Hypothalamus (tissue), 51 donors: ENCODE measurements at places on chromosomes 13 and 19.

- no peak for DNase-seq
Measured at GRCh38 chr13:83716121-83716520, 166.2 kb downstream of the SLITRK1 start.

- DNase-seq: no peak
Measured at GRCh38 chr13:43136920-43137575, 113.7 kb downstream of the DNAJC15 start.

GRCh38 chr13:98930151-98930591 is 47.7 kb downstream of the DOCK9 start:
- DNase-seq: peak; percentile 28

DNA sequence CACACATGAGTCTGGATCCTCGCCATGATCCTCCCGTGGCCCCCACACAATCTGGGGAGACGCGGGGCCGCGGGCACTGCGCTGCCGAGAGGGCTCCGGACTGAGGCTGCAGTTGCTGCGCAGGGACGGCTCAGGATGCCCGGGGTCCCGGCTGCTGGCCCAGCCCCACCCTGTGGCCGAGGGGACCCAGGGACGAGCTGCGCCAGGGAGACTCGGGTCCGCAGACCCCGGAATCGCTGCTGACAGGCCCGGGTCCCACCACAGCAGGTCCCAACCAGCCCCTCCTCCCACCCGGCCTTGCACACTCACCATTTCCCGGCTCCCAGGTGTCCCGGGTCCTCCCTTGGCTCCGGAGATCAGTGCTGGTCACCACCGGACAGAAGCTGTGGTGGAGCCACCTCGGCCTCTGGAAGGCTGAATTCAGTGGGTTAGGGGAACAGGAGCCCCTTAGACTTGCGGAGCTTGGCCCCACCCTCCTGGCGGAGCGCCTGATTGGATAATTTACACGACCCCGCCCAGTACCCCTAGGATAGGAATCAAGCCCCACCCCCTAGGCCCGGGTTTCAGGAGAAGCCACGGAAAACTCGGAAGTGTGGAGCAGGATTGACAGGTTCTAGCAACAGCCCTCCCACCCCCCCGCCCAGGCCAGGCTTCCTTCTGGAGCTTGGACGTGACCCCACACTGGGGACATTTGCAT is 57.4 kb downstream of the ZNF44 start:
- DNase-seq: no peak

GRCh38 chr19:39873385-39873784 is 27.2 kb upstream of the FBL start:
- DNase-seq: no peak

DNA sequence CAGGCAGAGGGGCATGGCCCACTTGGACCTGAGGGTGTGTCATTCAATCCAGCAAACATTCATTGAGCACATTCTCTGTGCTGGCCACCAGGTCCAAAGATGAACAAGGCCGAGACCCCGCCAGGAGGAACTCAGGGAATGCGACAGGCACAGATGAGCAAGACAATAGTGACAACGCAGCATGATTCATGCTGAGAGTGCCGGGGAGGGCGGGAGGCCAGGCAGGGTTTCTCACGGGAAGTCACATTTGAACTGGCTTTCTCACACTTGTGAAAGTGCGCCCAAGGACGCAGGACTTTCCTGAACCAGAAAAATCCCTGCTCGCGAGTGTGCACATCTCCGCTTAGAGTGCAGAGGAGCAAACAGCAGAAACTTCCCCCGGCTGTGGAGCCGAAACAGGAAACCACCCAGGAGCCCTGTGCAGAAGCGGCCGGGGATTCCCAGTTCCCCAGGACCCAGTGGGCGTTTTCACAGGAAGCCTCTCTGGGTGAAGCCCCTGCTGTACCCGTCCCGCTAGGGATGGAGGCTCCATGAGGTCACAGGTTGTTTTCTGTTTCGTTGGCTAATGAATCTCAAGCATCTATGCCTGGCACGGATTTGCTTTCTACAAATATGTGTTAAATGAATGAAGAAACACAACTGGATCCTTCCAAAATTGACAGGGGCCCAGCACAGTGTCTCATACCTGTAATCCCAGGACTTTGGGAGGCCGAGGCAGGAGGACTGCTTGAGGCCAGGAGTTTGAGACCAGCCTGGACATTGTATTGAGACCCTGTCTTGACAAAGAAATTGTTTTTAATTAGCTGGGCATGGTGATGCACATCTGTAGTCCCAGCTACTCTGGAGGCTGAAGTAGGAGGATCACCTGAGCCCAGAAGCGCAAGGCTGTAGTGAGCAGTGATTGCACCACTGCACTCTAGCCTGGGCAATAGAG is 68.4 kb upstream of the TM9SF2 start:
- no peak for DNase-seq

DNA sequence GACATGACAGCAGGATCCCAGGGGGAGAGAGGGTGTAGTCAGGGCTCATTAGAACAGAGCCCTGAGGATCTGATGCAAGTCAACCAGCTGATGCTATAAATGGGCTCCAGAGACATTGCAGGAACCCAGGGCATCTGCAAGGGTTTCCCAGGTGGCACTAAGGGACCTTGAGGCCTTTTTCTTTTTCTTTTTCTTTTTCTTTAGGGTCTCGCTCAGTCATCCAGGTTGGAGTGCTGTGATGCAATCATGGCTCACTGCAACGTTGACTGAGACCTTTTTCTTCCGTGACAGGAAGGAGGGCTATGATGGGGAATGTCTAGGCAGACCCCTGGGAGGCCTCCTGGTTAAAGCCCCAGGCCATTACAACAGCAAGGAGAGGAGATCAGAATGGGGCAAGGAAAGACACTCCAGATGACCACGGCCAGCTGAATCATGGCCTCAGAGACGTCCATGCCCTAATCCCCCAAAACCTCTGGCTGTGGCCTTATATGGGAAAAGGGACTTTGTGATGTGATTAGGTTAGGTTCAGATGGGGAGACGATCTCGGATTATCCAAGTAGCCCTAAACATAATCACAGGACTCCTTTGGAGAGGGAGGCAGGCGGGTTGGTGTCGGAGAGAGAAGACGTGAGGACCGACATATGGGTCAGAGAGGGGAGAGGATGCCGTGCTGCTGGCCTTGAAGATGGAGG is 4.5 kb upstream of the FCGRT start:
- DNase-seq: no peak

GRCh38 chr19:29610574-29611271 is 4.6 kb downstream of the POP4 start:
- DNase-seq: peak; percentile 15

GRCh38 chr19:13010992-13011652 is 15.8 kb downstream of the NFIX start:
- DNase-seq: no peak

- no peak for DNase-seq
Measured at GRCh38 chr19:33613620-33614000, 8.1 kb upstream of the CHST8 start.

DNA sequence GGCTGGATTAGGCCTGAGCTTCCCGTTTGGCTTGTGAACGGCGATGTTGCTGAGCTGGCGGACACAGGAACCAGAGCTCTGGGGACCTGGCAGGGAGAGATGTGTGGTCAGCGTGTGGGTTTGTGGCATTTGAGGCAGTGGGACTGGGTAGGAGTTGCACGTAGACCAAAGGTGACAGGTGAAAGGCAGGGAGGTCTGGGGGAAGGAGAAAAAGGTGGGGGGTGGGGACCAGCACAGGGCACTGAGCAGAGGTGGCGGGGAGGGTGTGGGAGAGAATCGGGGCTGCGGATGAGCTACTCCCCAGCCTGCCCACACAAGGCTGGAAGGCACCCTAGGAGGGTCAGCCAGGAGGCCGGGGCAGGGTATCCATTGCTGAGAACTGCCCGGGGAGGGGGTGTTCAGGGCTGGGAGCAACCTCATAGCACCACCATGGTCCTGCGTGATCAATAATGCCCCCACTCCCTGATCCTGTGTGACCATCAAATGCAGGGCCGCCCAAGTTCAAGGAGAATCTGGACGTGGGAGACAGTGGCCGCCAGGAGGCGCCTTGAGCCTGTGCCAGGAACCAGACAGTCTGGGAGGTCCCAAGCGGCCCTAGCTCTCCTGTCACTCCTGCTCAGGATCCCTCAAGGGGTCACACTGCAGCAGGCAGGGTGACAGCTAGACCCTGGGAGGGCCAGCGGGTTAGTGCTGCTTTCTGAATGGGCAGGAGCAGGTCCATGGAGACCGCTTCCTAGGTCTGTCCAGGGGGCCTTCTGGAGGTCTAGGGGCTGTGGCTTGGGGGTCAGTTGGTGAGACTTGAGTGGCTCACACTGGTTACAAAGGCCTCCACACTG is 12.8 kb upstream of the SELENOW start:
- peak; percentile 10 for DNase-seq

DNA sequence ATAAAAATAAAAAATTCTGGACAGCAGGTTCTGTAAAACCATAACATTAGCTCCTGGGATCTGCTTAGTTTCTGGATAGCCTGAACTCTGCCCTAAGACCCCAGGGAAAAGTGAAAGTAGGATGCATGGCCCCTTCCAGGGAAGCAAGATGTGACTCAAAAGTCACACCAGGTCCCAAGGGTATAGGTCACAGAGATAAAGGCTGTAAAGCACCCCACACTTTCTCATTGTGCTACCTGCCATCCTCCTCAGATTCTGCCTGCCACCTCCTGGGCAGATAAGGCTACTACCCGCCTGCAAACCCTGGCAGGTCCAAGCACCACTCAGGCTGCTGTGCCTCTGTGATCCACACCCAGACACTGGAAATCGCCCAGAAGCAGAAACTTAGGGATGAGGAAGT is 20.6 kb downstream of the FFAR2 start:
- DNase-seq: no peak

DNA sequence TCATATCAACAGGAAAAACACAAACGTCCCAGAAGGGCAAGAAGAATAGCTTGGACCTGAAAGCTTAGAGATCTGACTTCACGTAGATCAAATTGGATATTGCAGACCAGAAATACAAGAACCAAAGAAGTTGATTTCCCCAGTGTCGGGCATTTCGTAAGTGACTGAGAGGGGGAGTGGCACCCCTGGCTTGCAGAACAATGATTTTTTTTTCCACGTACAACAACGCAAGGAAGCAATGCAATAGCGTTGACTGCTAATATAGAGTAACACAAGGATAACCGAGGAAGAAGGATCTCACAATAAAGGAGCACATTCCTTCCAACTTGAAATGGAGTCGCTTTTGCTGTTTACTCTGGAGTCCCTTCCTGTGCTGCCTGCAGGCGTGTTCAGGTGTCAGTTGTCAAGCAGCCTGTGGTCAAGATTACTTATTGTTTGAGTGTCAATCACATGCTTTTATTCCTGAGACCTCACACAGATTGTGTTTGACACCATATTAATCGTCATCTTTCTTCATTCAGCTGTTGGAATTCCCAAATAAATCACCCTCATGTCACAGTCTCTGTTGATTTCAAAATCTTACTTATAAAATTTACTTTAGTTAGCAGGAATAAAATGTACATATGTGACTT is 139.4 kb downstream of the FREM2 start:
- no peak for DNase-seq

DNA sequence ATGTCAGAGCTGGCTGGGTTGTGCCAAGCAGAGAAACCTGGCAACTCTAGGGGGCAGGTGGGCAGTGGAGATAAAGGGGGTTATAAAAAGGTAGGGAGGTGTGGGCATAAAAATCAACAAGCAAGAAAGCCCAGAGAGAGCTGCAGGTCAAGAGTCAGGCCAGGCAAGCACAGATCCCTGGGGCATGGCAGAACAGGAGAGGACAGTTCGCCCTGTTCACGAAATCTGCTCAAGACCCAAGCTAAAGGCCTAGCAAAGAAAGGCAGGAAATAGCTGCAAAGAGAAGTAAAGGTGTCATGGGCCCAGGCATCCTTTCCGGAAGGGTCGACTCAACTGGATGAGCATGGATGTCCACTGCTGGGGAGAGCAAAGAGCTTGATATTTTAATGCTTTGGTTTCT is 3.4 kb downstream of the MBNL2 start:
- DNase-seq: no peak

DNA sequence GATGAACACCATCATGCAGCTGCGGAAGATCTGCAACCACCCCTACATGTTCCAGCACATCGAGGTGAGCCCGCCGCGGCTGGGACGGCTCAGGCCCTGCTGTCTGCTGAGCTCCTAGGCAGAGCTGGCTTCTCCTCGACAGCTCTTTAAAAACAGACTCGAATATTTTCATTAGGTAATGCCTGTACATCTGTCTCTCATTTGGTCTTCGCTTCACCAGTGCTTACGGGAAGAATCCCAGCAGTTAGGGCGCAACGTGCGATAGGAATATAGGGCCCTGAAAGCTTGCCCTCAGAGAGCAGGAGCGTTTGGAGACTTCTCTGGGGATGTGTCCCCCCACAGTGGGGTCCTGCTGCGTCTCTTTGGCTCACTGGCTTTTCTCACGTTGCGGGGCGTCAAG is 63.8 kb upstream of the LDLR start:
- DNase-seq: no peak

DNA sequence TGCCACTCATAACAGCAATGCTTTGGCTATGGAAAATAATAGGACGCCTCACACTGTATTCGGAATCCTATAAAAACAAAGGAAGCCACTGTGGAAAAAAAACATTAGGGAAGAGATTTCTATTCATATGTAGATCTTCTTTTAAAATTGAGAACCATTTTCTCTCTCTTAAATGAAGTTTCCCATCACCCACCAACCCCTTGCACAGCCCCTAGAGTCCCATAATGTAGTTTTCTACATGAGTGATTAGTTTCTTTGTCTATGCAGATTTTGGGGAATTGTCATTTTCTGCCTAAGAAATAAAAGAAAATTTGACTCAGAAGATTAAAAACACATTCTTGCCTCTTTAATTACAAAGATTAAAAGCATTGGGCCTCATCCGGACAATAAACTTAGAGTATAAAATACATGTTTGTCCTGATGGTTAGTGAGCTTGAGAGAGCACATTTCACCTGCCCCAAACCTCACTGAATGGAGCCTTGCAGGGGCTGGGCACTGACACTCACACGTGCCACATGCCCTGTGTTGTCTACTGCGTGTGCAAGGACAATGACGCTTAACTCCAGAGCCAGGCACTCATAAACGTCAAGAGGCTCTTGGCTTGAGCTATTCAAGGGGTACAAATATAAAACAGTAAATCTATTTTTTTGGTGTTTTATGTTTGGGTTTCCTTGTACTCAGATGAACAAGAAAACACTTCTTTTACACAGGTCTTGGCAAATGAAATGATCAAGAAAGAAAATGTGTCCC is 40.0 kb upstream of the KL start:
- DNase-seq: no peak

DNA sequence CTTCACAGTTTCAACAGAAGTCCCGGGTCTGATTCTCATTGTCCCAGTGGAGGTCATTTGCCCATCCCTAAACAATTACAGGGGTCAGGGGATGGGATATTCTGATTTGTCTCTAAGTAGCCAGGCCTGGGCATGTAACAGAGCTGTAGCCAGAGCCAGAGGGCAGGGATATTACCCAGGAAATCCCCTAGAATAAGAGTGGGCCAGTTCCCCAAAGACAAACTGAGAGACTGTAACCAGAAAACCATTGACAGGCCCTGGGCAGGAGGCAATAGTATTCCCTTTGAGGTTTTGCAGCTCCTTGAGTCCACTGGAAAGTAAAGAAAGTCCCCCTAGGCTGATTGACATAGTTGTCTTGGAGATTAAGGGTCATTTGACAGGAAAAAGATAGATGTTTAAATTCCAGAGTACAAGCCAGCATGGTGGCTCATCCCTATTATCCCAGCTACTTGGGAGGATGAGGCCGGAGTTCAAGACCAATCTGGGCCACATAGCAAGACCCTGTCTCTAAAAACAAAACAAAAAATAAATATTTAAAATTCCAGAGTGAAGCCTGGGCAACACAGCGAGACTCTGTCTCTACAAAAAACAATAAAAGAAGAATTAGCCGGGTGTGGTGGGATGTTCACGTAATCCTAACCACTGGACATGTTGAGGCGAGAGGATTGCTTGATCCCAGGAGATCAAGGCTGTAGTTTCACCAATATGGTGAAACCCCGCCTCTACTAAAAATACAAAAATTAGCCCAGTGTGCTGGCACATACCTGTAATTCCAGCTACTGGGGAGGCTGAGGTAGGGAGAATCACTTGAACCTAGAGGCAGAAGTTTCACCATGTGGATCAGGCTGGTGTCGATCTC is 1.9 kb upstream of the SDHAF1 start:
- DNase-seq: no peak
